Activated naive CD8-positive, alpha-beta T cell treated with anti-CD3 and anti-CD28 coated beads for 36 hours (primary cell): ENCODE measurements at places on chromosomes 1 and 21. TPM values are rescaled to one million over a fixed set of nuclear protein-coding genes. Genes with fewer than 3 reads are reported as not detected.

The VHLL gene
- not detected for total RNA-seq

The ST3GAL3 gene
- 11.1 TPM for total RNA-seq

The CCDC17 gene
- 1.2 TPM for total RNA-seq

The HHAT gene
- 2.3 TPM for total RNA-seq

The VANGL1 gene
- 2.4 TPM for total RNA-seq

The OR6P1 gene
- not detected for total RNA-seq

The KRTAP21-1 gene
- total RNA-seq: not detected

The SPOCD1 gene
- not detected for total RNA-seq

The CYP2J2 gene
- 3.2 TPM for total RNA-seq

The TRIM45 gene
- total RNA-seq: 0.48 TPM

The FAM72B gene
- 24.6 TPM for total RNA-seq

The TRIM67 gene
- not detected for total RNA-seq

The CLCC1 gene
- total RNA-seq: 17.5 TPM

The ZNF684 gene
- total RNA-seq: 4.7 TPM

The CYP4Z1 gene
- total RNA-seq: not detected

The CLDN14 gene
- total RNA-seq: not detected

The TMPRSS2 gene
- total RNA-seq: not detected

The SYPL2 gene
- total RNA-seq: not detected

The IRF2BP2 gene
- 109 TPM for total RNA-seq

The TTC22 gene
- total RNA-seq: 4.8 TPM

The TMEM222 gene
- total RNA-seq: 38.3 TPM

The PTPN14 gene
- 0.92 TPM for total RNA-seq

The PUSL1 gene
- 30.0 TPM for total RNA-seq

The PSEN2 gene
- 3.9 TPM for total RNA-seq

The PLEKHM2 gene
- total RNA-seq: 50.6 TPM

The LAMC1 gene
- total RNA-seq: 0.66 TPM

The GNG12 gene
- total RNA-seq: 0.60 TPM

The RGS13 gene
- not detected for total RNA-seq

The HUNK gene
- 0.54 TPM for total RNA-seq

The KCNJ9 gene
- total RNA-seq: 0.04 TPM

The CDC42BPA gene
- 2.7 TPM for total RNA-seq

The FCGR1A gene
- total RNA-seq: not detected

The SAMD11 gene
- not detected for total RNA-seq

The MFSD2A gene
- total RNA-seq: 22.3 TPM

The RSPO1 gene
- not detected for total RNA-seq

The LORICRIN gene
- not detected for total RNA-seq

The ANGPTL1 gene
- not detected for total RNA-seq

The BRDT gene
- total RNA-seq: not detected

The LPAR3 gene
- 1.1 TPM for total RNA-seq

The HAPLN2 gene
- not detected for total RNA-seq

The CFHR1 gene
- not detected for total RNA-seq

The RNF186 gene
- total RNA-seq: not detected

The CAPN2 gene
- 24.3 TPM for total RNA-seq

The SLC30A2 gene
- total RNA-seq: not detected

The ARHGEF11 gene
- total RNA-seq: 2.8 TPM

The PLPPR5 gene
- not detected for total RNA-seq

The LIN28A gene
- total RNA-seq: not detected

The SPRR2B gene
- not detected for total RNA-seq

The VPS26C gene
- total RNA-seq: 60.7 TPM

The AXDND1 gene
- total RNA-seq: 0.56 TPM

The CNIH3 gene
- 1.4 TPM for total RNA-seq

The SPATA45 gene
- total RNA-seq: not detected

The PDZK1IP1 gene
- total RNA-seq: not detected

The ST6GALNAC5 gene
- not detected for total RNA-seq

The KCNA3 gene
- 17.5 TPM for total RNA-seq

The RRP15 gene
- total RNA-seq: 41.3 TPM
